ENCODE measurements at places on chromosomes 4 and X.

- DNase-seq: no peak
Measured at GRCh38 chrX:22246620-22247019, 26.1 kb upstream of the CBLL2 start.

- no peak for DNase-seq
Measured at GRCh38 chr4:174134361-174134760, 149.1 kb downstream of the FBXO8 start.

- no peak for DNase-seq
Measured at GRCh38 chrX:20980426-20980825, 393.8 kb upstream of the CNKSR2 start.

- DNase-seq: peak; percentile 7
Measured at GRCh38 chrX:11267425-11267824, 25.8 kb upstream of the AMELX start.

DNA sequence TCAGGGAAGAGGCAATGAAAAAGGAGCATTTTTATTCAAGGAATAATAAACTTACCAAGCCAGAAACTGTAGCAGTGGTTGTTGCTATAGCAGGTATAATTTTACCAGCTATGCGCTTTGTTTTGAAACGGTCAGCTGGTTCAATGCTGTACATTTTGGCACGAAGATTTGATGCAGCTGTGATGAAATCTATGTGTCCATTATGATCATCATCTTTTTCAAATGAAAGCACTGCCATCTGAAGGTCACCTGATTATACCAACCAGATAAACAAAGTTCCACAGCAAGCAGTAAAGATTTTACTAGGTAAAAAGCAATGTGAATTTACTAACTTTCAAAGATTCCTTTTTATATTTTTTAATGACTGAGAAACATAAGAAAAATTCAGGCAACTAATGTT, 66.4 kb downstream of the STAP1 start:
- no peak for DNase-seq

DNA sequence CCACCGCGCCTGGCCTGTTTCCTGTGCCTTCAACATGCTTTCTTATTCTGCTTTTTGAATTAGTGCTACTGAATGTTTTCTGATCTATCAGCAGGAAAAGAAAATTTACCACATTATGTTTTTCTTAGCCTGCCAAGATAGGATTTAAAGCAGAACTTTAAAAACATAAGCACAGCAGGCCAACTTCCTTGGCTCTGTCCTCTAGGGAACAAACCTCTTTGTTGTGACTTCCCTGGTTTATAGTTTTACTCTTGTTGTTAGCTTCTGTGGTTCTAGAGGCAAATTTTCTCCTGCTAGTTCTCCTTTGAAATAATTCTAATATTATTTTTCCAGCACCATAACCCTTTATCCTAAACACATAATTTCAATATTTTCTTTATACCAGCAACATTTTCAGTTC, 605.1 kb downstream of the ADGRL3 start:
- DNase-seq: no peak

- DNase-seq: no peak
Measured at GRCh38 chrX:68345025-68345424, 88.3 kb downstream of the OPHN1 start.

- no peak for DNase-seq
Measured at GRCh38 chr4:81506731-81507130, 35.0 kb upstream of the RASGEF1B start.

DNA sequence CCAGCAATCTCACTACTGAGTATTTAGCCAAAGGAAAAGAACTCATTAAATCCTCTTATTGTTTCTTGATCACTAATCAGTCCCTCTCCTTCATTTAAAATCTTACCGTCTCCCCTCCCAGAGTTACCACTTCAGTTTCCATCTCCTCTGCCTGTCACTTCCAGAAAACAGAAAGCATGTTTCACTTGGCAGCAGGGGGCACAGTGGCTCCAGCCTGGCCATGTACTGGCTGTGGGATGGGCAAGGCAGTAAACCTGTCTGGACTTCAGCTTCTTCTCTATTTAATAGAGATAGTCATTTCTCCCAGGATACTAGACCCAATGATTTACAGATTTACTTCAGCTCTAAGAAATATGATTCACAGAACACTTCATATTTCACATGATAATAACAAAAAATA, 63.2 kb downstream of the CD40LG start:
- DNase-seq: no peak

GRCh38 chr4:83281307-83281706, 3.3 kb downstream of the COQ2 start:
- no peak for DNase-seq

DNA sequence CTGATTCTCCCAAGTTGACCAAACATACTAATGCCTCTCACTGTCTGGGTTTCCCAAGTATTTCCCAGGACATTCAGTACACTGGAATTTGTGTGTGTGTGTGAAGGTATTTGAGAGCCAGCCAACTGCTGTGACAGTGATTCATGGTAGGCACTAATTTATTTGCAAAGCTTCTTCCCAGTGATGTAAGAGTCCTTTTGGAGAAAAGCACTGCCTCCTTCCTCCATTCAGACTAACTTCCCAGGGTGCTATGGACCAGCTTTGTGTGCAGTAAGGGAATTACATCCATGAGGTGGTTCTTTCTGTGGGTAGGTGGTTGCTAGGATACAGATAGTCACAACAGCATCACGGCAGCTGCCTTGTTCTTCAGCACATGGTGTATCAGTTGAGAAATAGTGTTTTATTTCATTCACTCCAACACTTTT, 8.7 kb downstream of the EGF start:
- DNase-seq: peak; percentile 96

- DNase-seq: no peak
Measured at GRCh38 chrX:136496186-136496763, 1.1 kb upstream of the HTATSF1 start.

DNA sequence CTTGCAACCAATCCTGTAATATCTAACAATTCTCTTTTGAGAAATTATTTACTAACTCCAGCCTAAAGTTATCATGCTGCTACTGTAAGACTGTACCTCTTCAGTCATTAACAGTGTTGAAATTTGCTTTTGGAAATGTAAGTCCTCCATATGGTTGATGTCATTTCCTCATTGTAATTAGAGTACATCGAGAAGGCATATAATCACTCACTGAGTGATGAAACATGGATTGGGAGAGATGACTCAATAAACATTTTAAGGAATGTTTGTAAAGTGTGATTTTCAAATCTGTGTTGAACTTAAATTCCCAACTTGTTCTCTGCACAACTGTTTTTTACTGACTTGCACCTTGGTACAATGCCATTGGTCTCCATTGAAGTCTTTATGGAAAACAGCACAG, 61.2 kb downstream of the HMGB2 start:
- no peak for DNase-seq

GRCh38 chr4:117893207-117893606, 141.1 kb upstream of the NDST3 start:
- peak; percentile 35 for DNase-seq

- no peak for DNase-seq
Measured at GRCh38 chr4:20983763-20984575, 283.7 kb downstream of the PACRGL start.

GRCh38 chr4:106409901-106410889, 41.6 kb upstream of the GIMD1 start:
- no peak for DNase-seq

DNA sequence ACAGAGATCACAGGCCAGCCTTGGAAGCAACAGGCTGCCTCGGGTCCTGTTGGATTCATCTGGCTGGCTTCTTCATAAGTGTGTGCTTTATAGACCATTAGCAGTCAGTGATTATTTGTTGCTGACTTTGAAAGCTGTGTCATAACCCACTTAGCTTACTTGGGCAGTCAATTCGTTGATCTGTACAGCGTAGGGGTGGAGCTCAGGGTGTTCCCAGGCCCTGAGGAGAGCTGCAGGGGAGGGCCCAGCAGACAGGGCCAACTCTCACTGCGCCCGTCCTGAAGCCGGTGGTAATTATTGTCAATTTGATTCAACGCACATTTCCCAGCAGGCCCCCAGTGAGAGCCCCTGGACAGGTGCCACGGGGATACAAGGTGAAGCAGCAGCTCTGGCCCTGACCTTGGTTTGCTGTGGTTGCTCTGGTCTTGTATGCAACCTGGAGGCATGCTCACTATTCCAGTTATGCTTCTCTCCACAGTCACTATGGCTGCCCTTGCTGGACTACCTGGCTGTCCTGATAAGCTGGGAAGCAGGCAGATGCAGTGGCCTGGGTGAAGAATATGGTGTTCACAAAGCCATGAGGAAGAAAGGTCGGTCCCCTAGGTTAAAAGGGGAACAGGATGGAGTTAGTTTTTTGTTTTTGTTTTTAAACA, 40.1 kb upstream of the HMGB3 start:
- DNase-seq: no peak

DNA sequence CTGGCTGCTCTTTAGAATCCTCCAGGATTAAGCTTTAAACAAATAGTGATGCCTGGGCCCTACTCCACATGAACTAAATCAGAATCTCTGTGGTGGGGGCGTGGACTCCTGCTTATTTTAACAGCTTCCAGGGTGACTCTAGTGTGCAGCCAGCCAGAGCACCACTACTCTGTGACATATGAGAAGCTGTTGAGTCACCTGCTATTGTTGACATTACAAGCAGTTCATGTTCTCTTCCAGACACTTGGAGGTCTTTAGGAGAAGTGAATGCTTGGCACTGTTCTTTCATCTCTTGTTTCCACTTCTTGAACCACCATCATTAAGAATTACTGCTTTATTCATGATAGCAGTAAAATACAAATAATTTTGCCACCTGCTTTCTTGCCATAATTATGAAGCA, 426 bp upstream of the C4orf51 start:
- peak; percentile 96 for DNase-seq

DNA sequence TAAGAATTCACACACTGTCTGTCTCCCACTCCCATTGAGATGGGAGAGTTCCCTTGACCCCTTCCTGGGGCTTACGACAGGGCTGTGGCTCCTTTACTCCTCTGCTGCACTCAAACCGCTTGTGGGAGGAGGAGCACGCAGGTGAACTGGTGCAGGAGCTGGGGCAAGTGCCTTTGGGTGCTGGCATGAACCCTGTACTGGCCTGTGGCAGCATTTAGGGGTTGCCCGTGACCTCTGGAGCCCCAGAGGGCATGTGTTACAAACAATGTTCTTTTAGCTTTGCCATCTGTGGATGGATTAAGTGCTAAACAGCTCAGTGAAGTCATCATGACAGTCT, 21.8 kb upstream of the FTHL17 start:
- no peak for DNase-seq

GRCh38 chrX:154828016-154828408, 6.5 kb downstream of the SMIM9 start:
- no peak for DNase-seq

- DNase-seq: no peak
Measured at GRCh38 chr4:43242606-43243005, 350.1 kb downstream of the GRXCR1 start.

DNA sequence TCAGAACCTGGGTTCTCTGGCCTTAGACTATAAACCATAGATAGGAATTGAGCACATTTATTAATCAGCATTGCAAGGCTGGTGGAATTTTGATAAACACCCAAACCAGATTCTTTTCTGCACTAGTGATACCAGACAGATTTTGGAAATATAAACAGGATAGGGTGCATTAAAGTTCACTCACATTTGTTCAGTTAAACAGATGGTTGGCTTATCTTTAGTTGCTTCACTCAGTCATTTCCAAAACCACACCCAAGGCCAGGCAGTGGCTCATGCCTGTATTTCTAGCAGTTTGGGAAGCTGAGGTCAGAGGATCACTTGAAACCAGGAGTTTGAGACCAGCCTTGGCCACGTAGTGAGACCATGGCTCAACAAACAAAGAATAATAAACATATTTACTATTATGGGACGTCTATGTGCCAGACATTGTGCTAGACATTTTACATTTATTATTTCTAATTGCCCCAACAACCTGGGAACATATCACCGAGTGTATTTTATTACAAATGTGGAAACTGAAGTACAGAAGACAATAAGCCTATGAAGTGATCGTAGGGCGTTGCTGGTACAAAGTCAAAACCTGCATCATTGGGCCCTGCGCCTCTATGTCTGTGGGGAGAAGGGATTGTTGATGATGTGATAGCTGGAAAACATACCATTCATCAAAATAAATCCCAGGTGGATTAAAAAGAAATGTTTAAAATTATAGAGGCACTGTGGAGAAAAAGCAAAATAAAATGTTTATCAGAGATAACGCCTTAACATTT, 15.0 kb downstream of the ADD1 start:
- DNase-seq: no peak

DNA sequence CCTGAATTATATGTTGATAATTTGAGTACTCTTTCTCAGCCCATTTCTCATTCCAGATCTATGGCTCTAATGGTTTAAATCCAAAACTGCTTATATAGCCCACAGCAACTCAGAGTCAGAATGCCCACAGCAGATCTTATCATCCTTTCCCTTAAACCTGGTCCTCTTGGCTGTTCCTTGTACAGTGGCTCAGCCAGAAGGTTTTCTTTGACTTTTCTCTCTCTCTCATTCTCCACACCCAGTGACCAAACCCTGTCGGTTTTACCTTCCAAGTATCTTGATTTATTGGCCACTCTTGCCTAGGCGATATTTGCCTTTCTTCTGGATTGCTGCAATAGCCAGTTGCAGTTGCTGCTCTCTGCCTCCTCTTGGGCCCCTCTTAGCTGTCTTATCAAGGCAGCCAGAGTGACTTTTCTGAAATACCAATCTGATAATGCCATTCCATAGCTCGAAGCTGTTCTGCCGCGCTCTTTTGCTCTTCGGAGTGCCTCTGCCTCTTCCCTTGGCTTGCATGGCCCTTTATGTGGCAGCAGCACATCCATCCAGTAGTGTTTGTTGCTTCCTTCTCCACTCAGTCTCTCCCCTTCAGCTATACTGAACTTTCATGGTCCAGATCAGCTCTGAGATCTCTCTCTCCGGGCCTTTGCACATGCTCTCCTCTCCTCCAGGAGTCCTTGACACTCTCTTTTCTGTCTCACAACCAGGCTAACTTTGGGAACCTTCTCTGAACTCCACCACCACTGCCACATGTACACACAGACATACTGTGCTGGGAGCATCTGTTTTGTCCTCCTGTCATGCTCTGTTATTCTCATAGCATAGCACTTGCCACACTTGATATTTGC, 11.8 kb downstream of the GAB1 start:
- DNase-seq: no peak

DNA sequence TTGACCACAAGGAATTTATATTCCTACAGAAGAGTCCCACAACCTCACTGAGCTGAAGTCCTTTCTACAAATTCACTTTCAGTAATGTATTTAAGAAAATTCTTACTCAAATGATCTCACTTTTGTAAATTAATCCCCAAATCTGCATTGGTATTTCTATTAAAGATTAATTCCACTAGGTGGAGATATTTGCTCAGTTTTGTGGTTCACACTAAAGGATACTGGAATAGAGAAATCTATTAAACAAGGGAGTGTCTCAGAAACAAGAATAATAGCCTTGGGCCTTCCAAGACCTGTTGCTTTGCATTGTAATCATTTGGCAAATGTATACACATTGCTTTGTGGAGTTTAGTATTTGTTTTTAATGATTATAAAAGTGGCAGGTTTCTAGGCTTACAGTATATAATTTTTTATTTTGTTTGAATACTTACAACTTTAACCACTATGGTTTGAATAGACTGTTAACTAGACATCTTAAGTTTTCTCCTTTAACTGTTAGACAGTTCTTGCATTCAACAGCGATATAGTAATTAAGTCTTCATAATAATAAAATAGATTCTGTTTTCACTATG, 25.9 kb downstream of the CFAP299 start:
- no peak for DNase-seq

GRCh38 chr4:55854129-55854528, 681 bp downstream of the EXOC1 start:
- no peak for DNase-seq

- DNase-seq: no peak
Measured at GRCh38 chrX:118975831-118976598, 1.6 kb downstream of the LONRF3 start.

- no peak for DNase-seq
Measured at GRCh38 chrX:9433596-9433995, 31.3 kb upstream of the TBL1X start.

GRCh38 chr4:183540410-183541009, 35.7 kb downstream of the ING2 start:
- DNase-seq: no peak

Measured in kidney epithelial cell (primary cell).